ENCODE measurements at places on chromosomes 4 and X.

GRCh38 chr4:34709564-34709963 lies 1534.8 kb downstream of the ARAP2 start:
- DNase-seq = no peak

GRCh38 chr4:114577386-114577785 lies 21.2 kb upstream of the UGT8 start:
- DNase-seq = no peak

- no peak for DNase-seq
Observed at GRCh38 chr4:1170976-1171310, 1.4 kb downstream of the SPON2 start.

DNA sequence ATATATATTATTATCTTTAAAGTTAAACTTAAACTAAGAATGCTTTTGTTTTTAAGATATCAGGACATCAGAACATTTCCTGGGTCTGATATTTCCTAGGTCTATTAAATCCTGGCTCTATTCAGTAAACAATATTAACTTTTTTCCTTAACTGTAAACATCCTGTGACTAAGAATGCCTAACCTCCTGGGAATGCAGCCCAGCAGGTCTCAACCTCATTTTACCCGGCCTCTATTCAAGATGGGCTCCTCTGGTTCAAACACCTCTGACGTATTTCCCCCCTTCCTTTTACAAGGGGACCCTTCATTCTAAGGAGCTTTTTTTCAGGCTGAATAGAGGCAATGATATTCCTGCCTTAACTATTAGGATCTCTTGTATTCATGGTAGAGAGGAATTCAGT lies 35.8 kb upstream of the DYNLT3 start:
- DNase-seq = no peak

GRCh38 chr4:121668368-121669162 lies 28.2 kb downstream of the ANXA5 start:
- no peak for DNase-seq

DNA sequence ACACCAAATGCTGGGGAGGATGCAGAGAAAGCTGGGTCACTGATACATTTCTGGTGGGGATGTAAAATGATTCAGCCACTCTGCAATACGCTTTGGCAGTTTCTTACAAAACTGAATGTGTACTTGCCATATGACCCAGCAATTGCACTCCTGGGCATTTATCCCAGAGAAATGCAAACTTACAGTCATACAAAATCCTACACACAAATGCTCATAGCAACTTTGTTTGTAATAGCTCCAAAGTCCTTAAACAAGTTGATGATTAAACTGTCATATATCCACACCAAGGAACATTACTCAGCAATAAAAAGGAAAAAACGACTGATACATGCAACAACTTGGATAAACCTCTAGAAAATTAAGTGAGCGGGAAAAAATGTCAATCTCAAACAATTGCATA lies 12.3 kb downstream of the MID1 start:
- no peak for DNase-seq

- DNase-seq = peak; percentile 93
Observed at GRCh38 chrX:133544115-133544514, 128.8 kb upstream of the GPC4 start.

GRCh38 chr4:23881674-23882337 lies 8.0 kb downstream of the PPARGC1A start:
- DNase-seq = no peak

DNA sequence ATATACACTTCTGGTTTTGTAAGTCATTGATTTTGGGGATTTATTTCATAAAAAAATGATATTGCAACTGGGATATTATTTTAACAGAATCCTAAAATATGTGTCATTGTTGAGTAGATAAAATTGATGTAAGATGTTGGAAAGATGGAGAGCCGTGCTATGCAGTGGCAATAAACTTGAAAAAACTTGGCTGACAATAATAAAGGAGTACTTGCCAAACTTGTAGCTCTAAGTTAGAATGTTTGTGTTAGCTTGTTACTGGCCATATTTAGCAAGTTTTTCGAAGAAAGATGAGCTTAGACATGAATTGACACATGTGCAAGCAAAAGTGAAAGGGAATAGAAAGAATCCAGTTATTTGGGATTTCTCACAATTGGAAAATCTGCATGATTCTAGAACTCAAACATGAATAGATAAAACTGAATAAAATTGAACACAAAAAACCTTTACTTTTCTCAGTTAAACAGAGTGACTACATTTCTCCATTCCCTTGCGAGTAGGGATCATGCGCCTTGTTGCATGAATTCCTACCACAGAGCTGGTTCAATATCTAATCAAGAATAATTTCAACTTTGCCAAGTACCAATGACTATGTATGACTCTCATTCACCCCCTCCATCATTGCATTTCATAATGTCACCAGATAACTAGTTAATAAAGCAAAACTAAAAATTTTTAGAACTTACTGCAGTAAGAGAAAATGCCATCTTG lies 327.8 kb downstream of the CAMK2D start:
- DNase-seq = no peak

- no peak for DNase-seq
Observed at GRCh38 chr4:137861682-137862081, 329.4 kb upstream of the PCDH18 start.

DNA sequence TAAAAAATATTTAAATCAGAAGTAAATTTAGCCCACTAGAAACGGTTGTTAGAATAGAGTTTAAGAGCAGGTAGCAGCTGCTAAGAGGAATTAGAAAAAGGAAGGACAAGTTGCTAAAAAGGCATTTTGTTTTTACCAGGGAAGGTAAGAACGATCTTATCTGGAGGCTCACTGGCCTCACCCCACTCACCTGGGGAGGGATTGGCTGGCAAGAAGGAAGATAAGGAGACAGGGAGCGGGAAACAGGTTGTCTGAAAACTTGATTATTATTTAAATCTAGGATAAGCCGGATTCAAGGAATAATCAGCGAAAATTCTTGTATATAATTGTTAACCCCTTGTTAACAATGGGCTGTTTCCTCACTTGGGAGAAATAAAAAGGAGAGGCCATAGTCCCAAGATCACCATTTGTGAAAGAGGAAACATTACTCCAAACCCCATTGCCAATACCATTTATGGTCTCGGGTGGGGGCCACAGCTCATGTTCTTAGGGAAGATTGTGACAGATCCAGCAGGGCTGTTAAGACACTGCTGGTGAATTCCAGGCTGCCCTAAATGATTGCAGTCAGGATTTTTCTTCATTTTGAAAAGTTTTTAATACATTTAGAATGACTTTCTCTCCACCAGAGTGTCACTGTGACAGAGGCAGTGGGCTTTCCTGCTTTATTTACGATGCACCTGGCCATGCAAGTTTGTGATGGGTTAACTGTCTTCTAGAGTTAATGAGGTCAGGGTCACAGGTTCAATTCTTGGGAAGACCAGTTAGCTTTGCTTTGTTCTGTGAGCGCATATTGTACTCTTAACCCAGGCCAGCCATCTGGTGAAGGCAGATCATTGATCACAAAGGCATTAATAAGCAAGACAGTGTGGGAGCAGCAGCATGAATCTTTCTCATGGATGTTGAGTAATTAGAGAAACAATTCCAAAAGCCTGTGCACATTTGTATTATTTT lies 106.6 kb downstream of the CEP135 start:
- DNase-seq = no peak

DNA sequence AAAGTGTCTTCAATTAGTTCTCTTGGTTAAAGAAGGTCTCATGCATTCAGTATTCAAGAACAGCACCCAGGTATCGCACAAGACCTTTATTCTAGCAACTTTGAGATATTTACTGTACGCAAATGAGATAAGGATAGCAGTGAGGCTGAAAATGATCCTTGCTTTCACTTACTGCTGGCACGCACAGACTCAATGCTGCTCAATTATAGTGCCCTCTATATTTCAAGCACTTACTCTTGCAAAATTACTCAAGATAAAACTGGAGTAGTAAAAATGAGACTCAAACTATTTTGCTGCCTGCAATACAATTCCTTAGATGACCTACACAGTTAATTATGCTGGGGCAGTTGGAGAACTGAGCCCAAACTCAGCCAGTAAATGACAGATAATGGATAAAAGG lies 60.9 kb downstream of the ADGRA3 start:
- no peak for DNase-seq
